GM04504 (cell line): ENCODE measurements at places on chromosomes 13 and 19.

DNA sequence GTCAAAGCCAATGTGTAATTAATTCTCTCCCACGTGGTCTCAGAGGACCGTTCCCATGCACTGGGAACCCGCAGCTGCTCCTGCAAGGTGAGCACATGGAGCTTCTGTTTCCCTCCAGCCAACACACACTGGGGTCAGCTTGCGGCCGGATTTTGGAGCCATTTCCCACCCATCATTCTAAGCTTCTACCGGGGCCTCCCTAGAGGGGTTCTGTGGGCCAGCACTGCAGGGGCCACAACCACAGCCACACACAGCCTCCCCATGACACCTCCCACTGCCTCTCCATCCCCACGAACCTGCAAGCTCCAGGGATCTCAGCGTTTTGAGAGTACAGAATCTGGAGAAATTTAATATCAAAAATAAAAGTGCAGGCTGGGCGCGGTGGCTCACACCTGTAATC, 120.7 kb upstream of the SOX1 start:
- DNase-seq, result no peak

DNA sequence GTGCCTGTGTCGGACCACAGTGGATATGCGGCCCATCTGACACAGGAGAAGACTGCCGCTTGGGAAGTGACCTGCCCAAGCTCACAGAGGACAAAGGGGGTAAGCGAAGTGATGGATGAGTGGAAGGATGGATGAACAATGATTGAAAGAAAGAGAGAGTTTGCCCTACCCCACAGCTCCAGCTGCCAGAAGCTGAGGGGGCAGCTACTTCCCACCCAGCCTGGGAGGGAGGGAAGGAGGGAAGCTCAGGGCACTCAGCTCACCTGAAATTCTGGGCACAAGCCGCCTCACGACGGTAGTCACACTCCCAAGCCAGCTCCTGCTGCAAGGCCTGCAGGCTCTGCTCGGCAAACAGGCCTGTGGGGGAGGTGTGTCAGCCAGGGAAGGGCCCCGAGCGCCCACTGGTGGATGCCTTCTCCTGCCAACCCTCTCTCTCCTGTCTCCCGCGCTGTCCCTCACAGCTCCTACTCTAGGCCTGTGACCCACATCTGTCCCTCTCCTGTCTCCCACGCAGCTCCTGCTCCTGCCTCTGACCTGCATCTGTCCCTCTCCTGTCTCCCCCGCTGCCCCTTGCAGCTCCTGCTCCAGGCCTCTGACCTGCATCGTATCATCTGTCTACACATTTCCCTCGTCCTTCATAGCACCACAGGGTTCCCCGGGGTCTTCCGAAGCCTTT, 12.0 kb upstream of the NUMBL start:
- DNase-seq, result no peak

DNA sequence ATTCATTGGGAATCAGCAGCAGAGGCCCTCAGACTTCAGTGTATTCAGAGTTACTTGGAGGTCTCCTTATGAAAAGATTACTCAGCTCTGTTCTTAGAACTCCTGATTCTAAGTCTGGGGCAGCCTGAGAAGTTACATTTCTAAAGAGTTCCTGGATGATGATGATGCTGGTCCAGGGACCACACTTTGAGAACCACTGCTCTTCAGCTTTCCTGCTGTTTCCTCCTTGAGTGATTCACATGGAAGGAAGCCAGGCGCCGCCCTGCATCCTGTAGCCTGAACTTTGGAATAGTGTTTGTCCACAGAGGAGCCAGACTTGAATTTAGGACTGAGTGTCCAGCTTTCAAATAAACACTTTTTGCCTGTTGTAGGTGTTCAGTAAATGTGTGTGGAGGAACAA, 2.9 kb downstream of the CEBPG start:
- peak; percentile 80 for DNase-seq

DNA sequence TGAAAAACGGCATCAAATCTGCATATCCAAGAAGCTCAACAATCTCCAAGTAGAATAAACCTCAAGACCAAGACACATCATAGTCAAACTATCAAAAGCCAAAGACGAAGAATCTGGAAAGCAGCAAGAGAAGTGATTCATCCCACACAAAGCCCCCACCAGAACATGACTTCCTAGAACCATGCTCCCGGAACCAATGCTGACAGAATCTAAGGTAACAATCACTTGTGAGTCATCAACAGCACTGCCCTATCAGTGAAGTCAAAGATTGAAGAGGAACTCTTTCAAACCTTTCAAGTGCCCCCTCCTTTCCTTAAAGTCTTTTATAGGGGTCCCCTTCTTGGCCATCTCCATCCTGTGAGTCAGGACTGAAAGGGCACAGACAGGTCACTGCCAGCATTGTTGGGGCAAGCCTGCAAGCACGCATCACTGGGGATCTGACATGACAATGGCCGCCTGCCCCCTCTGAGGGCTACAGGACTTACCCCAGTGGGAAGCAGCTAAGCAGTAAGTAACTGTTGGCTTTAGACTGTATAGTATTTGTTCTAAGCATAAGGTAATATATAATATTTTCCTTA, at the start of gene CCDC70:
Gene CCDC70, plus strand, starts transcription at position 247 of the 578 bp plus-strand sequence. CDS start 3,443 bp downstream, outside the sequence.
- no peak for DNase-seq
